ENCODE measurements at places on chromosomes 5 and 9.

DNA sequence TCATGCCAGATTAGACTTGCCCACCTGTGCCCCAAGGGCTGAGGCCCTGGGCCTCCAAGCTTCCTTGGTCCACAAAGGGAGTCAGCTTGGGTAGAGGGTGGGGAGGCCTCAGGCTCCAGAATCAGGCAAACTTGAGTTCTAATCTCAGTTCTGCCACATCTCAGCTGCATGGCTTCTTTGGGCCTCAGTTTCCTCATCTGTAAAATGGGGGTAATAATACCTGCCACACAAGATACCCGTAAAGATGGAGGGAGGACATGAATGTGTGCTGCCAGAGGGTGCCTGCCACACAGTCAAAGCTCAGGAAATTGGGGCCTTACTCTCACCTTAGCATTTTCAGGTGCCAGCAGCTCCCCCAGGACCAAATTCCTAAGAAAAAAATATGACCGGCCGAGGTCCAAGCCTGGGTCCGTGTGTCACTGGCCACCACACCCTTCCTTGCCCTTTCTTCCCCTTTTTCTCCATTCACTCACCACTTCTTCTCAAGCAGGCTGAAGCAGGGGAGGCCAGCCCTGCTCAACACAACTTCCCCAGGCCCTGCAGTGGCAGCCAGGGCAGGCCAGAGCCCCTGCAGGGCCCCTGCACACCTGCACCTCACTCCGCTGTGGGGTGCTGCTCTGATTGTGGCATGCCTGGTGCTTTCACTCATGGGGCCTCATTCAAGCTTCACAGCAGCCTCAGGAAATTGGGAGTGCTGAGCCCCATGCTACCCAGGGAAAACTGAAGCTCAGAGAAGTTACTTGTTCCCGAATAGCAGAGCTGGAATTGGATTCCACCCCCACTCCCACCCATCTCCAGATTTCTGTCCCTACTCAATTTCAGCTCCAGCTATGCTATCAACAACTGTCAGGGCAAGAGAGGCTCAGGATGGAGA lies 3.9 kb downstream of the RGS14 start:
- DNase-seq: no peak

DNA sequence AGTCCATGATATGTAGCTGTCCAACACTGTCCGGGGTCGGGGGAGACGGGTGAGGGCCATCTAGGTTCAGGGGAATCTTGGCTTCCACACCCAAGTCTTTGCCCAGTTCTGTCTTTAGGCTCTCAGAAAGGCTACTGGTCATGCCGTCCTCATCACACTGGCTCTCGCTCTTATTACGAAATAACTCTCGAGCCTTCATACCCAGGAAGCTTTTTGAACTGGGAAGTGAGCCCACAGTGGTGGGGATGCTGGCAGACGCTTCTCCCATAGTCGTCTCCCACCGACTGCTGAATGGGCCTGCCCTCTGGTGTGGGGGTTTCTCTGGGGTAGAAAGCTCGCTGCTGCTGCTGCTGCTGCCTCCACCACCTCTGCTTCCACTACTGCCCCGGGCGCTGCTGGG lies 17.6 kb downstream of the SPACA9 start:
- no peak for DNase-seq

DNA sequence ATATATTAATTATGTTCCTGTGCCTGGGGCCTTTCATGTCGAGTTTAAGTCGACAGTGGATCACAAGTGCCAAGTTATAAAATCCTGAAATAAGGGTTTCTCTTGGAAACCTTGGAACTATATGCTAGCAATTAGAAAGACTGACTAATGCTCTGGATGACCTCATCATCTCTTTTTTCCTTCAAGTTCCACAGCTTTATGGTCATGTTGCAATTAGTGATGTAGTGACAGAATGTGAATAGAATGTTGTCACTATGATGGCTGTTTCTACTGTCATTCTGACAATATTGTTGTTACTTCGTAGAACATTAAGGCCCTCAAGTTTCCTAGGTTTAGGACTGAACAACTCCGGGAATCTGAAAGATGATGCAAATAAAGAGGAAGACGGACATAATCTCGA lies 368.0 kb upstream of the SEMA6A start:
- no peak for DNase-seq

DNA sequence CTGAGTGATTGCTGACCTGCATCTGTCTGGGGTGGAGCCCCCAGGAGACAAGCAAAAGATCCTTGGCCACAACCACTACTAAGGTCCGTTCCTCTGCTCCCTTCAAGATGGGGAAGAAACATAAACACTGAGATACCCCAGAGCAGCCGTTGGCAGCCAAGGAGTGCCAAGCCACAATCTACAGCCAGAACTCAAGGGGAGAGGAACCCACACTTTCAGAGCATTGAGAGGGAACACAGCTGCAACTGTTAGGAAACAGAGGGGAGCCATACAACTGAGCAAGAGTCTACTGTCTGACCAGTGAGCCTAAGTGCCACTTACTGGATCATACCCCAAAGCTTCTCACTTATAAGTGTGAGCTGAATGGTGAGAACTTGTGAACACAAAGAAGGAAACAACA lies 44.6 kb upstream of the ADRB2 start:
- DNase-seq: no peak
